ENCODE measurements at places on chromosomes 2 and 18. TPM values are rescaled to one million over a fixed set of nuclear protein-coding genes. Genes with fewer than 3 reads are reported as not detected.

GRCh38 chr2:168956392-168956791 lies 55.3 kb downstream of the G6PC2 start:
- no peak for DNase-seq

DNA sequence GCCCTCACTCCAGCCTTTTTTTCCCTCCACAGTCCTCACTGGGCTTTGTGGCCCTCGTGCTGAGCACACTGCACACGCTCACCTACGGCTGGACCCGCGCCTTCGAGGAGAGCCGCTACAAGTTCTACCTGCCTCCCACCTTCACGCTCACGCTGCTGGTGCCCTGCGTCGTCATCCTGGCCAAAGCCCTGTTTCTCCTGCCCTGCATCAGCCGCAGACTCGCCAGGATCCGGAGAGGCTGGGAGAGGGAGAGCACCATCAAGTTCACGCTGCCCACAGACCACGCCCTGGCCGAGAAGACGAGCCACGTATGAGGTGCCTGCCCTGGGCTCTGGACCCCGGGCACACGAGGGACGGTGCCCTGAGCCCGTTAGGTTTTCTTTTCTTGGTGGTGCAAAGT lies 39.4 kb downstream of the STEAP3 start:
- DNase-seq, result no peak

GRCh38 chr18:76213991-76214390 lies 281.1 kb downstream of the ZNF516 start:
- no peak for DNase-seq

- no peak for DNase-seq
Observed at GRCh38 chr2:147198651-147199171, 646.1 kb upstream of the ACVR2A start.

The MALL gene
- total RNA-seq, result 42.0 TPM

The C2orf80 gene
- not detected for total RNA-seq

Measured in M059J (cell line).